ENCODE measurements at places on chromosomes 7 and 10.

GRCh38 chr10:11638055-11638698 is 26.7 kb upstream of the USP6NL start:
- no peak for DNase-seq

DNA sequence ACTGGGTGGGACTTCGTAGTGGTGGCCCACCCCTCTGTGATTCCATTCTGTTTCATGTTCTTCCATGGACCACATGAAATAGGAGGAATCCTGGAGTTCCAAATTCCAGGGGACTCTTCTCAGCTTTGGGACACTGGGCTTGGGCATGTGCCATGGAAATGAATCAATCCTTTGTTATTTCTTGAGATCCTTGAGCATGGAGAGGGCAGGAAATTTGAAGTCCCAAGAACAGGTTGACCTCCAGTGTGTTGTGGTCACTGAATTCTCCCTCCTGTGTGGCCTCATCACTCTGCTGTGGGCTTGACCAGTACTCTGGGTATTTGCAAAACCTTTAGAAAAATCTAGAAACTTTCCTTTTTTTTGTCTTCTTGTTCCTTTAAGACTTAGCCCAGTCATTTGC is 22.7 kb downstream of the TACR2 start:
- DNase-seq, result no peak

GRCh38 chr7:72265071-72265904 is 146.8 kb downstream of the CALN1 start:
- no peak for DNase-seq

DNA sequence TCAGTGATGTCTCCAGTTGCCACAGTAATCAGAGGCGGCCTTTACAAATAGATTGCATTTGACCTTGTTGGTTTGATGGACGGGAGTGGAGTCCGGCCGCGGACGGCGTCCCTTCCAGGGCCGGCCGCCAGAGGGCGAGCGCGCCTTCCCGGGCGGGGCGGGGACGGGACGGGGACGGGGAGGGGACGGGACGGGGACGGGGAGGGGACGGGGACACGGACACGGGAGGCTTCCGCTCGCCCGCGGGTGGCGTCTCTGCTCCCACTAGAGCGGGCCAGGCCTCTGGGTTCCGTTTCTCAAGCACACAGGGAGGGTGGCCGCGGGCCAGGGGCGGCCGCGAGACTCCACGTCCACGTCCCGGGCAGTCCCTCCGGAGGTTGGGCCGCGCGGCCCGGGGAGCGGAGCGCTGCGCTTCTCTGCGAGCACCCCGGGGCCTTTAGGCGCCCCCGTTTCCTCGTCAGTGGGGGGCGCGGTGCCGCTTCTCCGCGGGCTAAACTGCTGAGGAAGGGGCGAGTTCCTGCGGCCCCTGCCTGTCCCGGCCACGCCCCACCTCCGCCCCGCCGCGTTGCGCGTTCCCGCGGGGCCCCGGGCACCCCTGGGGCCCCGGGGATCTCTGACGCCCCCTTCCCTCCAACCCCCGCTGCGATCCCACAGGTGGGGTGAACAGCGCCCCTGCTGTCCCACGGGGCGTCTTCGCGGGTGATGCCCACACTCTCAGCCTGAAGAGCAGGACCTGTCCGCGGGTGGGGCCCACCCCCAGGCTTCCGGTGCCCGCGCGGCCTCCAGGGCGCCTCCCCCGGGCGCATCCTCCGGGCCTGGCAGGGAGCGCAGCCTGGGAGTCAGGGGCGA is 84.2 kb upstream of the MKI67 start:
- DNase-seq, result no peak

DNA sequence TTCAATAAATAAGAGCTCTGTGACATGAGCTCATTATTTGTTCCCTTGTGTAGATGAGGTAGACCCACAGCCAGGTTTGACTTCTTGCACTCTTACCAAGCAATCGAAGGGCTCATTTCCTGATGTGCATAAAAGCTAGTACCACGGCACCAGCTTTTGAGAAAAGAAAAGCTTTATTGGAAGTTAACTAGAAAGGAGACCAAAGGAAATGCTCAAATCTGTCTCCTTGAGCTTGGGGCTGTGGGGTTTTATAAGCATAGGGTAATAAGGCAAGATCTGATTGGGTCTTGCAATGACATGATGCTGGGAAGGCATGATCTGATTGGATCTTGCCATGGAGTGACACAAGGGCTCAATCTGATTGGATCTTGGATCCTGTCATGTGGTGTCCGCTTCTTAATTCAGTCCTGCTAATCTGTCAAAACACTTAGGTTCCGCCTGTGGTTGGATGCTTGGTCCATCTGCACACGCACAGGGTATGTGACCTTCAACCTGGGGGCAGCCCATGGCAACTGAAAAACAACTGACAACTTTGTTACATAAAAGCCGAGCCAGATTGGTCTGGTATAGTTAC is 47.8 kb upstream of the FRMD4A start:
- DNase-seq, result no peak

DNA sequence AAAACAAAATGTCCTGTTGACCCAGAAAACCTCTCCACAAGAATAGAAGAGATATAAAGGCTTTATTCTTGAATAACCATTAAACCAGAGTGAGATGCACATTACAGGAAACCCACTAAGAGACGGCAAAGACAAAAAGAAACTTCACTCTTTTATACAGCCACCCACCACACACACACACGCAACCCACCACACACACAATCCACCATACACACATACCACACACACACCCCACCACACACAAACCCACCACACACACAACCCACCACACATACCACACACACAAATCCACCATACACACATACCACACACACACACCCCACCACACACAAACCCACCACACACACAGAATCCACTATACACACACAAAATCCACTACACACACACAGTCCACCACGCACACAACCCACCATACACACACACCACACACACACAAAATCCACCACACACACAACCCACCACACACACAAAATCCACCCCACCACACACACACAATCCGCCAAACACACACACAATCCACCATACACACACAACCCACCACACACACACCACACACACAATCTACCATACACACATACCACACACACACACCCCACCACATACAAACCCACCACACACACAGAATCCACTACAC is 9.5 kb upstream of the REPIN1 start:
- DNase-seq, result no peak

GRCh38 chr10:60893231-60893630 is 50.8 kb downstream of the RHOBTB1 start:
- DNase-seq, result no peak

GRCh38 chr7:55731931-55732330 is 130.6 kb downstream of the SEPTIN14 start:
- DNase-seq, result no peak

- no peak for DNase-seq
Measured at GRCh38 chr7:55124989-55125875, 106.4 kb downstream of the EGFR start.
